Stimulated activated CD4-positive, alpha-beta T cell treated with anti-CD3 and anti-CD28 coated beads, Interleukin-1b, Interleukin-23, amount 100 ng/mL, for 4 hours (primary cell): ENCODE measurements at places on chromosomes 2 and 18.

DNA sequence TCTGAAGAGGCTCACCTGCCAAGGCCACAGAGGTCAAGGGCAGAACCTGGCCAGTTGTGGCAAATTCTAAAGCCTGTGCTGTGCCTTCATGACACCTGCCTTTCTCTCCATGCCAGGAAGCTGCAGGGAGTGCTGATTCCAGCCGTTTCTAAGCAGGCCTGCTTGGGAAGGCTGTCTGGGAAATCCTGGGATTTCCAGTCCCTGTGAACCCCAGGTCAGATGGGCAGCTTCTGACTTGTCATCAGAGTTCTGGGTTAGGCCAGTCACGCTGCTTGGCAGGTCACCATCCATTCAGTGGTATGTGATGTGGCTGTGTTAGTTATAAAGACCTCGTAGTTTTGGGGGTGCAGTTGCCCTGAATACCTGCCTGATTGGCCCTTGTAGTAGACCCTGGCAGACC, 70.7 kb upstream of the ALPP start:
- no peak for DNase-seq

GRCh38 chr2:72132981-72133720, 14.5 kb downstream of the CYP26B1 start:
- DNase-seq: no peak

GRCh38 chr2:122980671-122981070, 1044.4 kb upstream of the CNTNAP5 start:
- DNase-seq: no peak

- DNase-seq: no peak
Measured at GRCh38 chr18:3455907-3456685, 6.1 kb downstream of the TGIF1 start.

DNA sequence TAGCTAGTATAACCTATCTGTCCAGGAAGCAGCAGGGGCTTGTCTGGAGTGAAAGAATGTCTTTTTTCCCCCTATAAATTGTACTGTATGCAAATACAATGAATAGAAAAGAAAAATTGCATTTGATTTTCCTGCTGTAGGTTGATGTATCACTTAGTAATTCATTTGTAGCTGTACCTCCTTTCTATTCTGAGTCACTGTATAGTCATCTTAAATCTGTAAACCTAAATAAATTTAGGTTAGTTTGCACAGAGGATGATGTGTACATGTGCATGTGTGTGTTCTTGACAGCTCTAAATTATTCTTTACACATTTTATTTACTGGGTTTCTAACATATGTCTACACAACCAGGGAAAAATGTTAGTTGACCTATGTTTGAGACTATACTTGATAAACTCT, 478.7 kb upstream of the CNTNAP5 start:
- no peak for DNase-seq
